Tibial nerve (tissue), 4 donors: ENCODE measurements at places on chromosomes 7 and 10. TPM values are rescaled to one million over a fixed set of nuclear protein-coding genes. Genes with fewer than 3 reads are reported as not detected.

DNA sequence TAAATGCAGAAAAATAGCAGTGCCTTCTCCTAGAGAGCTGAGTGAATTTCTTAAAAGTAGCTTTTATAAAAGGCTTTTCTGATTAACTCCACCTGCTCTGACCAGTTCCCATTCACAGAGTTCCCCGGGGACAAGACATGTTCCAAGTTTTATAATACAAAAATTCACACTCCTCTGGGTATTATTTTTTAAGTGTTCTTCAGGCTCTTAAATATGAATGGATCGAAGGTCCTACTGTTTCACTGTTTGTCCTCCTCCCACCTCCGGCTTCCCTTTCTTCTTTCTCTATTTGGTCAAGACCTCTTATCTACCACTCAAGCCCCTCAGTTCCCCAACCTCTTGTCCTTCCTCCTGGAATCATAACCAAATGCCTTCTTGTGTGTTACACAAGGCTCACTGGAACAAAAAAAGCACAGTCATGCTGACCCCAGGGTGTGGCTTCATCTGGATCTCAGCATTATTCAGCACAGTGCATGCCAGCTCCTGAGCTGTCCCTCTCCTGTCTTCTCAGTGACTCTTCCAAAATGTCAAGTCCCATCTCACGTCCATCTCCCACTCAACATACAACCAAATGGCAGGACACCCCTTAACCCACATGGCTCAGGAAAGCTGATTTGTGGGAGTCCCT, 222.4 kb downstream of the SORCS1 start:
- H3K4me3 ChIP-seq: no peak overlapping the region
- peak; percentile 29 for DNase-seq
- no peaks in the 10 kb centered on the region for H3K27me3 ChIP-seq
- H3K4me1 ChIP-seq: peaks cover 6% of the 10 kb centered on the region
- H3K36me3 ChIP-seq: no peaks in the 10 kb centered on the region
- H3K27ac ChIP-seq: no peak overlapping the region

GRCh38 chr7:151012911-151013347, 11.4 kb downstream of the ATG9B start:
- H3K4me1 ChIP-seq: no peaks in the 10 kb centered on the region
- H3K4me3 ChIP-seq: no peak overlapping the region
- H3K36me3 ChIP-seq: no peaks in the 10 kb centered on the region
- peaks cover 83% of the 10 kb centered on the region for H3K27me3 ChIP-seq

DNA sequence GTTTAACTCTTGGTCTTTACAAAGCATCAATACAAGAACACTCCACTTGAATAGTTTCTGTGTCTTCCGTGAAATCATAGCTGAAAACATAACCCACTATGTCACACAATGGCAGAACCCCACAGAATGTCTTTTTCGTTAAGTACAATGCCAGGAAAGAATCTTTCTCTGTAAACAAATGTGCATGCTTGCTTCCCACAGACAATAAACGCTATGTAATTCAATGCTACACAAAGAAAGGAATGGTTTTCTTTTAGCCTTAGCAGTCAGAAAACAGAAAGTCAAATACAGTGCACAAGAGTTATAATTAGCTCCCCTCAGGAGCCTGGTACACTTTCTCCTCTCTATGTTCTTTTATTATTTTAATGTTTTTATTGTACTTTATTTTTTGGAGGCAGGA, 186.1 kb downstream of the SRPK2 start:
- no peak overlapping the region for H3K4me3 ChIP-seq
- no peaks in the 10 kb centered on the region for H3K4me1 ChIP-seq
- no peak overlapping the region for H3K27ac ChIP-seq
- H3K36me3 ChIP-seq: peaks cover 5% of the 10 kb centered on the region
- no peaks in the 10 kb centered on the region for H3K27me3 ChIP-seq

- no peaks in the 10 kb centered on the region for H3K4me1 ChIP-seq
- H3K27ac ChIP-seq: no peak overlapping the region
- no peaks in the 10 kb centered on the region for H3K36me3 ChIP-seq
Measured at GRCh38 chr10:26566525-26567350, 128.6 kb downstream of the APBB1IP start.

DNA sequence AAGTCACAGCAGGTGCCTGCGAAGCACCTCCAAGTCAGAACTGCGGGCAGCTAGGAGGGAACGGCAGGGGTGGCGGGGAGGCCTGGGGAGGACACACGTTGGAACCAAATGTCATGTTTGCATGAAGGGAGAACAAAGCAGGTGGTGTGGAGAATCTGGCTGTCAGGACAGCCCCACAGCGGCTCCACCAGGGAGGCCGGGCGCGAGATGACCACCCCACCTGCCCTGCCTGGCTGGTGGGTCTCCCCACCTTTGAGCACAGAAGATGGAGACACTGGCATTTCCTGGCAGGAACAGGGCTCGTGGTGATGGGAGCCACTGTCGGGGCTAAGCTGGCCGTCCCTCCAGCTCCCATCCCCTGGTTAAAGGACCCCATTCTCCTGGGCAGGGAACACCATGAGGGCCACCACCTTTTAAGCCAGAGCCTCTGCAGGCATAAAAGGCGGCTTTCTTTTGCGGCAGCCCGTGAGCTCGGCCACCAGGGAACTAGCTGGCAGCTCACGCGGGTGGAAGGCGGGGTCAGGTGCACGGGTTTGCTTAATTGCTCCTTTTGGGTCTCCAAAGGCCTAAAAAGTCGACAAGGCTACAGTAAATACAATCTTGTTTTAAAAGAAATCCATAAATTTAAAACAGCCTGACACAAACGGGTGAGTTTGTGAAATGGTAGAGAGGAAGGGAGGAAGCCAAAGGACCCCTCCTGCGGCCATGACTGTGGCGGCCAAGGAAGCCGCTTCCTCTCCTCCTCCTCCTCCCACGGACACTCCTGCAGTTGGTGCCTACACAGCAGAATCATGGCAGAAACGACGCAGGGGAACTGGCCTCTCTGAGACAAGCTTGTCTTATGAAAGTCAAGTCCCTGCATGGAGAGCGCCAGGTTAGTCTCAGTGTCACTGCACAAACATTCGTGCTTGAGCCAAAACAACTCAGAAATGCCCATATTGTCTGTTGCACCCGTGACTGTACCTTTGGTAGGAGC, 213.8 kb downstream of the DNAJB6 start:
- peaks cover 31% of the 10 kb centered on the region for H3K36me3 ChIP-seq
- no peak overlapping the region for H3K4me3 ChIP-seq
- H3K27me3 ChIP-seq: no peaks in the 10 kb centered on the region
- H3K27ac ChIP-seq: no peak overlapping the region
- no peaks in the 10 kb centered on the region for H3K4me1 ChIP-seq

DNA sequence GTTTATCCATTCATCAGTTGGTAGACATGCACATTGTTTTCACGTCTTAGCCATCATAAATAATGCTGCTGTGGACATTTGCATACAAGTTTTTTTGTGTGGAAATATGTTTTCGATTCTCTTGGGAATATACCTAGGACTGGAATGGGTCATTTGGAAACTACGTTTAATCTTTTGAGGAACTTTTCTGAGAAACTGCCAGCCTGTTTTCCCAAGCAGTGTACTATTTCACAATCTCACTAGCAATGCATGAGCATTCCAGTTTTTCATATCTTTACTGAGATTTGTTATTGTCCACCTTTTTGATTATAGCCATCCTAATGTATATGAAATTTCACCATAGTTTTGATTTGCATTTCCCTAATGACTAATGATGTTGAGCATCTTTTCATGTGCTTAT, 95.7 kb upstream of the JAZF1 start:
- no peak overlapping the region for H3K4me3 ChIP-seq
- no peak for DNase-seq
- no peaks in the 10 kb centered on the region for H3K36me3 ChIP-seq
- H3K4me1 ChIP-seq: no peaks in the 10 kb centered on the region
- no peak overlapping the region for H3K27ac ChIP-seq

DNA sequence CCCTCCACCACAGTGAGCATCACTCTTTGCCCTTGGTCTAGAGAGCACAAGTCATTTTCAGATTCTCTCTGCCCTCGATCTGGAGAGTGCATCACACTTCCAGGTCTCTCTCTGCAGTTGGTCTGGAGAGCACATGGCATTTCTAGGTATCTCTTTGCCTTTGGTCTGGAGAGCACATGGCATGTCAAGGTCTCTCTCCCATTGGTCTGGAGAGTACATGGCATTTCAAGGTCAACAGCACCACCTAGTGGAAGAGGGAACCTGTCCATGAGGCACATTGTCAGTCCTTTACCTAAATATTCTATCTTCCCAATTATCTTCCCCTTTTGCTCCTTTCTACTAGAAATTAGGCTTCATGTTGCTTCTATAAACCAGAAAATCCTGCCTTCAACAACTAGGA, 1139.4 kb downstream of the XPNPEP1 start:
- H3K27me3 ChIP-seq: no peaks in the 10 kb centered on the region
- H3K27ac ChIP-seq: no peak overlapping the region
- H3K4me1 ChIP-seq: no peaks in the 10 kb centered on the region
- no peak overlapping the region for H3K4me3 ChIP-seq
- DNase-seq: no peak

The STEAP1B gene
- total RNA-seq: 18.6 TPM

The EPDR1 gene
- 45.6 TPM for total RNA-seq

The HOXA5 gene
- 12.0 TPM for total RNA-seq

The SCIN gene
- total RNA-seq: under 0.01 TPM

The ATRNL1 gene
- 3.3 TPM for total RNA-seq

The SFTPA1 gene
- total RNA-seq: not detected
